ENCODE measurements at places on chromosomes 1 and 21. TPM values are rescaled to one million over a fixed set of nuclear protein-coding genes. Genes with fewer than 3 reads are reported as not detected.
A peak's percentile ranks its signal among the peaks of the same experiment; 100 is the strongest.

Gene RYR2
- total RNA-seq, result 7.8 TPM

DNA sequence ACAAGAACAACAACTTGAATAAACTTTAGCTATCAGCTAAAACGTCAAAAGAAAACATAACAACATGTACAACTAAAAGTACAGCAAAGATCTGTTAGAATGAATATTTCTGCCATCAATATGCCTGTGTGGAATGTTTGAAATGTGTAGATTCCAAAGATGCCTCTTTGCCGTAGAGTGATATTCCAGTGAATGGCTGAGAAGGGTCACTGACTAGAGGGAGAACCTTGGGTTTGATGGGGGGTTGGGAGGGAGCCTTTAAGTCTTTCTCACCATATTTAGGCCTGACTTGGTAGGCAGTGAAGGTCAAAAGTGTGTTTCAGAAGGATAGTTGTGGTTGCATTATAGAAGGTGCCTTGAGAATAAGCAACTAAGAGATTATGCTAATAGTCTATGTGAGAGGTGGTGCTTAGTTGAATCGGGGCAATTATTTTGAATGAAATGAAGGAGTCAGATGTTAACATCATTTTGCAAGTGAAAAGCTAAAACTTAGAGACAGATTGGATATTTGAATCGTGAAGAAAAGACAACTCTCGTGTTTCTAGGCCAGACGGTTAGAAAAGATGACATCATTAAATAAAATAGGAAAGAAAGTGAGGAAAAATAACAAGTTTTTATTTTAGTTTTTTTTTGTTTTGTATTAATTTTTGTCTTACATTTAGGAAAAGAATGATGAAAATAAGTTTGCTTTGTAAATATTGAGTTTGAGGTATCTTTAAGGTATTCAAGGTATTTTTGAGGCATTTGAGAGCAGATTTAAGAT, 53.8 kb downstream of the PLA2G4A start:
- DNase-seq, result no peak

Gene ITLN2
- total RNA-seq, result 44.1 TPM

GRCh38 chr1:53060579-53060978, 1.4 kb upstream of the PODN start:
- DNase-seq, result no peak

DNA sequence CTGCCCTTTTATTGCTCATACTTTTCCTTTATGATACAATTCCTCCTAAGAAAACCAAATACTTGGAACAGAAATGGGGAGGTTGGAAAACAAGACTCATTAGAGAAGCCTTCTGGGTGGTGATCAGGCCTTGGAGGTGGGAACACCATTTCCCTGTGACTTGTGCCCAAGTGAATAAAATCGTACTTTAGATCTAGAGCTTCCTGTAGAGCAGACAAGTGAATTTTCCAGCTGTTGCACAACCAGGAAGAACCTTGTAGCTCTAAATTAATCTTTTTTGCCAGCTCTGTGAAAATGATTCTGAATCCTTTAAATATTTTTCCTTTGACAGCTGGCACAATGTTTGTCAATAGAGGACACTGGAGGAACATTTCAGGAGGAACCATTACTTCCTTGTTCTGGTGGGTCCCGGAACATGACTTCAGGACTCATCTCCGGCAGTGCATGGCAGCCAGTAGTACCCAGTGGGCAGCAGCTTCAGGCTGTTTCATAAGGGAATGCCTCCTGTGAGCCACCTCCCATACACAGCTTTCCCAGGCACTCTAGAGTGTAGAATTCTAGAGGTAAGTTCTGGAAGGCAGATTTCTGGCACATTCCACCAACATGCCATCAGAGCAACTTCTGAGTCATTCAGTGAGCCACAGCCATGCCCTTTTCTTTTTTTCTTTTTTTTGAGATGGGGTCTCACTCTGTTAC, 5.5 kb upstream of the SNAPIN start:
- DNase-seq, result no peak

DNA sequence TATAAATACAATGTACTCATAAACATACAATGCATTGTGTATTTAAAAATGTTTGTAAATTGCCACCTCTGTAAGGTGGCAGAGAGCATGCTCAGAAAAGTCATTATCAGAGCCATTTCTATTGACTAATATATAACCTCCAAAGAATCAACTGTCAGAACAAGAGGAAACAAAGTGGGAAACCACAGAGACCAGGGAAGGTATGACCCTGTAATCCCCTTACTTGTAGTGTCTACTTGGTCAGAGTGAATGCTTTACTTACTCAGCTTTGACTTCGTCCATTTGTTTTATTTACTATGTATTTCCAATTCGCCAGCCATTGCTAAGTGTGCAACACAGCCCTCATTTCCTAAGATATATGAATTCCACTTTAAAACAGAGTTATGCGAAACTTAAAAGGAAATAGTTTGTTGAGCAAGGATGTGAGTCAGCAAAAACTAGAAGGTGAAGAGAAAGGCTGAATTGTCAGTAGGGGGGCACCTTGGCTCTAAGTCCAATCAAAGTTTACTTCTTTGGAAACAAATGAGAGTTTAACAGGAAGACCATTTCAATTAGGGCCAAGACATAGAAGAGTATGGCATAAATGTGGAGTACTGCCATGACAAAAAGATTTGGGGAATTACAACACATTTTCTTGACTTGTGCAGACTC, 671.7 kb upstream of the PTBP2 start:
- no peak for DNase-seq

Gene SLC2A5
- 0.98 TPM for total RNA-seq

Gene KIAA0040
- 44.8 TPM for total RNA-seq

GRCh38 chr1:145757420-145757819, 38.1 kb downstream of the CD160 start:
- DNase-seq, result no peak

Gene SLC45A1
- 1.9 TPM for total RNA-seq

DNA sequence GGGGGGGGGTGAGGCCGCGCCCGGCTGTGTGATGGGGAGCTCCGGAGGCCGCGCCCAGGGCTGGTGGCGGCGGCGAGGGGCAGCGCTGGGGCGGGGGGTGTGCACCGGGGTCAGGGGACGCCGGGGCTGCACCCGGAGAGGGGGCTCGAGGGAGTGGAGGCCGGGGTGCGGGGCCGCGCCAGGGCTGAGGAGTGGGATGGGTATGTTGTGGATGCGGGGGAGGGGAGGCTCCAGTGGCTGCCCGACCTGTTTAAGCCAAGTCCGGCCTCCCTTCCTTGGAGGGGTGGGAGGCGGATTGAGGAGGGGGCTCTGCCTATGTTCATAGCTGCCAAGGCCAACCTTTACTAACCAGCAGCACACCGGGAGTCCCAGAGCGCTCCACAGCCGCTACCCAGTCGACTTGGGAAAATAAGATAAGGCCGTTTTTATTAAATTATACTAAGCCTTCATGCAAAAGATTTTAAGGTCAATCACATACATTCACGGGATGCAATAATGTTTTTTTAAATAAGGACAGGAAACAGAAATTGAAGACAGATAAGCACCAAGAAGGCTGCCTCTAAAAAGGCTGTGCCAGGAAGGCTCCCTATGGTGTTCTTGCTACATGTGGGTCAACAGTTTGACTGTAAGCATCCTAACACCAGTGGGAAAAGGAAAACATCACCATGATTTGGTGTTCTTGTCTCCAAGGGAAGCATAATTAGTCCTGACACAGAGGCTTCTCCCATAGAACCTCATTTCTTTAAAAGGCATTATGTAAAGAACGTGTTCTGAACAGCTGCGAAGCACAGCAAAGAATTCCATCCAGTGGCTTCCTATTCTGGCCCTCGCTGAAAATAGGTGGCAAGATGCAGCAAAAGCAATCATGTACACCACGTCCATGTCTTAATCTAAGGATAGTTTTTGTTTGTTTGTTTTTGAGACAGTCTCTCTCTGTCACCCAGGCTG, 626 bp upstream of the HLCS start:
- no peak for DNase-seq

- peak; percentile 97 for DNase-seq
These were observed 57.0 kb downstream of the YARS1 start for GRCh38 chr1:32759997-32760623.

- DNase-seq, result no peak
These were observed 8.6 kb upstream of the MRPL39 start for GRCh38 chr21:25615880-25616279.

Gene SPRR4
- total RNA-seq, result not detected

Gene RNU1-2
- total RNA-seq, result 6,622 TPM

DNA sequence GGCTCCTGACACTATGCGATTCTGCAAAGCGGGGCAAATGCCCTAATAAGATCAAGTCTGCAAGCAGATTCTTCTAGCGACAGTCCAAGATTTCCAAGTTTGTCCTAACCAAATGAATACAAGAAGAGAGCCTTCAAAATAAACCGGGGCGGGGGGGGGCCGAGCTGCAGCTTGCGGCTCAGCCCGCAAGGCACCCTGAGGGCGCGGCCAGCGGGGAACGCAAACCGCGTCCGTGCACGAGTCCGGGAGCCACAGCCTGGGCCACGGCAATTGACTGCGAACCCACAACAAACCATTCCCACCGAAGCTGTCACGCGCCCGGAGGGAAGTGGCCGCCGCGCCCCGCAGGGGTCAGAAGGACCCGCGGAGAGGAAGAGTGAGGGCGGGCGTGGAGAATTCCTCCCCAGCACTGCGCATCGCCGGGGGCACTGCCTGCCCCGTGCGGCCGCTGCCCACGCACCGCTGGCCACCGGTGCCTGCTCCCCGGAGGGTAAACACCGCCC, 687 bp downstream of the TGFBR3 start:
- no peak for DNase-seq

Gene CDCA8
- total RNA-seq, result 0.78 TPM

GRCh38 chr1:22639286-22639685, 2.9 kb downstream of the C1QA start:
- peak; percentile 55 for DNase-seq

Gene DHDDS
- 41.1 TPM for total RNA-seq

DNA sequence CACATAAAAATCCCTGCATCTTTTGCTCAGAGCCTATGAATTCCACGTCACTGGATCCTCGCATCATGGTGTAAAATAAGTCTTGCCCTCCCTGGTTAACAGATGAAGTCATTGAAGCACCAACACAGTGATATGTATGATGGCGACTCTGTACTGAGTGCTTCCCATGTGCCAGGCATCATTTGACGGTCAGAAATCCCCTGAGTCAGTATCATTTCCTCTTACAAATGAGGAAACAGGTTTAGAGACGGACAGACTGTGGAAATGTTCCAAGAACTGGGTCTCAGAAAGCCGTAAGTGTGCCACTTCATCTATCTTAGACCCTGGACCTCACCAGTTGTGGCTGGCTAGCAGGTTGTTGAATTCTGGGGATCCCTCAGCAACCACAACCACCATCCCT, 5.1 kb upstream of the OLFML2B start:
- no peak for DNase-seq

DNA sequence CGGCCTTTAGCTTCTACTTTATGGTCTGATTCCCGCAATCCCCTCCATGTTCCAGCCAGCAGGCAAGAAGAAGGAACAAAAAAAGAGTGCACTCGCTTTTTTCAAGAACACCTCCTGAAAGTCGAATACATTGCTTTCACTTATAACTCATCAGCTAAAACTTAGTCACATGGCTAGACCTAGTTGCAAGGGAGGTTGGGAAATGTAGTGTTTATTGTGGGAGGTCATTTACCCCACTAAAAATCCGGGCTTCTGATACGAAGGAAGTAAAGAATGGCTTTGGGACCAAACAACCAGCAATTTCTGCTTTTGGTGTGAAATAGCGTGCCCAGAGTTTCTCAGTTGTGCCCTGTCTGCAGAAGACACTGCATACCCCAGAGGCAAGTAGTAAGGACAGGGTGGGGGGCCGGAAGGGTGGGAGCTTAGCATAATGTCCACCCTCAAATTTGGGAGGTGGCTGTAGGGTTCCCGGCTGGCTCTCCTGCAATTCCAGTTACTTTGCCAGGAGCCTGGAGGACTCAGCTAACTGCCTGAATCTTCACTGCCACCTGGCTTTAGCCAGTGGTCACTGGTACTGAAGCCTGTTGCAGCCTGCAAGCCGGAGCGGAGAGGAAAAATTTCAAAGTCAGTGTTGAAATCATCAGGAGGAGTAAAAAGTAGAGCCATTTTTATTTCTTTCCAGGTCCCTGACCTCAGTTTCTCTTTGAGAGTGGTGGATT, 57.7 kb upstream of the F3 start:
- peak; percentile 71 for DNase-seq

Gene CD164L2
- total RNA-seq, result 1.2 TPM

DNA sequence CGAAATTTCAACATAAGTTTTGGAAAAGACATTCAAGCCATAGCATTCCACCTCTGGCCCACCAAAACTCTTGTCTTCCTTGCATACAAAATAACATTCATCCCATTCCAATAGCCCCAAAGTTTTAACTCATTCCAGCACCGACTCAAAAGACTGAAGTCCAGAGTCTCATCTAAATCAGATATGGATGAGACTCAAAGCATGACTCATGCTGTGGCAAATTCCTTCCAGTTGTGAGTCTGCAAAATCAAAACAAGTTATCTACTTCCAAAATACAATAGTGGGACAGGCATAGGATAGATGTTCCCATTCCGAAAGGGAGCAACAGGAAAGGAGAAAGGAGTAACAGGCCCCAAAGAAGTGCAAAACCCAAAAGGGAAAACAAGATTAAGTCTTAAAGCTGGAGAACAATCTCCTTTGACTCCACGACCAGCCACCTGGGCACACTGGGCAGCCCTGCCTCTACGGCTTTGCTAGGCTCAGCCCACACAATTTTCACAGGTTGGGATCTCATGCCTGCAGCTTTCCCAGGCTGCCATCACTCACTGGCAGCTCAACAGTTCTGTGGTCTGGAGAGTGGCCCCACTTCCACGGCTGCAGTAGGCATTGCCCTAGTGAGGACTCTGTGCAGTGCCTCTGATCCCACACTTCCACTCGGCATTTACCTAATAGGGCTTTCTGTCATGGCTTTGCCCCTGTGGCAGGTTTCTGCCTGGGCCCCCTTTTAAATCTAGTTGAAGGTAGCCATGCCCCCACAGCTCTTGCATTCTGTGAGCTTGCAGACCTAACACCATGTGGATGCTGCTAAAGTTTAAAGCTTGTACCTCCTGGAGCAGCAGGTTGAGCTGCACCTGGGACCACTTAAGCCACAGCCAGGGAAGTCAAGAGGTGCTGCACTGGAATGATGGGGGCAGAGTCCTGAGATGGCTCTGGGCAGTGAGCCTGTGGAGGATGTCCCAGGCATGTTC, 51.0 kb downstream of the RUNX3 start:
- DNase-seq, result peak; percentile 20

- DNase-seq, result no peak
These were observed 64.9 kb upstream of the BARHL2 start for GRCh38 chr1:90782046-90782445.

- no peak for DNase-seq
These were observed 235.3 kb upstream of the PLXNA2 start for GRCh38 chr1:208479435-208479834.

Gene VCAM1
- total RNA-seq, result 8.1 TPM

Gene EXO5
- total RNA-seq, result 5.7 TPM

Gene ALG14
- total RNA-seq, result 3.4 TPM

- no peak for DNase-seq
These were observed 24.5 kb downstream of the TMPRSS2 start for GRCh38 chr21:41483415-41483814.

DNA sequence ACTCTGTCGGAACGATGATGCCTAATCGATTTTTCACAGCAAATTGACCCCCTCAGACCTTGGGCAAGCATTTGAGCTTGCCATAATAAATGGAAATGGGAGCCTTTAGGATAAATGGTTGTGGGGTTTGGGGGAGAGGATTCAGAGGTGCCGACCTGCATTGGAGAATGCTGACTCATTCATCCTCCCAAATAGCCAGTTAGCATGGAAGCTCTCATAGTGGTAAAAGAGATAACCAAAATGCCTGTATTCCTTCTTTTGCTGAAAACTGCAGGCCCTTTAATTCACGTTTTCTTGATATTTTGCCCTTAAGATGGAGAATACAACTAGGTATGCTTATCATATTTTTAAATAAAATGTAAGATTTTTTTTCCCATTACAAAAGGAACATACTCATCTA, 392.6 kb upstream of the DEPDC1 start:
- no peak for DNase-seq

Gene MRTO4
- 27.3 TPM for total RNA-seq

Gene RGS1
- total RNA-seq, result 27.8 TPM

- DNase-seq, result no peak
These were observed 535.8 kb upstream of the DAB1 start for GRCh38 chr1:57959531-57960241.
